ENCODE measurements at places on chromosomes 4 and X.

DNA sequence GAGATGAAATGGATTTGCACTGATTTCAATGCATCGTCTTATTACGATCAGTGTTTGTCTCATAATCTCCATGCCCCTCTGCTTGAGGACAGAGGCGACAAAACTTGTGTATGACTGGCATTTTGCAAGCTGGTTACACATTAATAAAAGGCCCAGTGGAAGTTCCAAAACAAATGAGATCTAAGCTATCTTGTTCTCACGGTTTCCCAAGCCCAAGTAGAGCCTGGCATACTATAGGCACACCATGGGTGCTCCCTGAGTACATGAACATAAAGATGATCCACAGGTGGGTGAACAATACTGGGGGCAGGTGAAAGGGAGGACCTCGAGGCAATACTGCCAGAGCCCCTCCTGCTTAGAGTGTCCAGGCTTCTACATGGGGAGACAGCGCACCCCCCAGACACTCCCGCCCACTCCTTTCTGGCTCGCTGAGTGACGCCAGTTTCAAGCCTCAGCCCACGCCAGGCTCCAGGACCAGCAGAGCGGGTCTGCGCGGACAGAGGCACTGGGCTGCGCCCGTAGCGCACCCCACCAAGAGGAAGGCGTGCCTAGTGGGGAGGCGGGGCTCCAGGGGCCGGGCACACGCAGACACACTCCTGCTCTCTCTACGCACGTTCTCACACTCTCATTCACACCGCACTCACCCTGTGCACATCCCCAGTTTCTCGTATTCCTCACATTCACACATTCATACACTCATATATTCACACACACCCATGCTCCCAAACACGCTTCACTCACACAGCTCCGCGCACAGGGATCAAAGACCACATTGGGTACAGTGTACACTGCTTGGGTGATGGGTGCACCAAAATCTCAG, 8.9 kb upstream of the GSX2 start:
- no peak for DNase-seq

DNA sequence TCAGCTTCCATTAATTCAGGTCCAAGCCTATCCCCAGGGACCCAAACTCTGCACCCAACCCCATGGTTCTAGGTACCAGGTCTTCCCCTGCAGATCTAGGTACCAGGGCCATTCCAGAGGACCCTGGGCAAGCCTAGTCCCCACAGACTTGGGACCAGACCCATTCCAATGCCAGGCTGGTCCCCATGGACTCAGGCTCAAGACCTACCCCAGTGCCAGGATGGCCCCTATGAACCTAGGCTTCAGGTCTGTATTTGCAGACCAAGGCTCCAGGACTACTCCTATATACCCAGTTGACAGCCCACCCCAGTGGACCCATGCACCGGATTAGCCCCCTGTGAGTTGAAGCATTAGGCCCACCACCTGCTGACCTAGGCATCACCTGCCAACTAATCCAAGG, 8.9 kb downstream of the MTHFD2L start:
- DNase-seq, result no peak

GRCh38 chr4:26105337-26105736, 191.3 kb downstream of the SMIM20 start:
- DNase-seq, result no peak

DNA sequence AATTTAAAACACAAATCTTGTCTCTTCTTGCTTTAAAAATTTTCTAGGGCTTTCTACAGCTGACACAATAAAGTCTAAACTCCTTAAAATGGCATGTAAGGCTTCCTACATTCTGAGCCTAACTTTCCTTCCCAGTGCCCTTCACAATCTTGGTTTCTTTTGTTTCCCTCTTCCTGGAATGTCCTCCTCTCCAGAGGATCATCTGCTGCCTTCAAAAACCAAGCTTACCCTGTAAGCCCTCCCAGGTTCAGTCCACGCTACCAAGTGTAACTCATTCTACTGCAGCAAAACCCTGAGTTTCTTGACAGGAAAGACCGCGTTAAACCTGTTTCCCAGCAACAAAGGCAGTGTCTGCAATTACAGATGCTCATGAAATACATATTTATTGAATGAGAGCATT, 91.3 kb downstream of the SHISA3 start:
- DNase-seq, result no peak

GRCh38 chrX:44975666-44976263, 102.8 kb downstream of the KDM6A start:
- no peak for DNase-seq

- no peak for DNase-seq
Observed at GRCh38 chr4:25489253-25489797, 112.3 kb downstream of the ANAPC4 start.

GRCh38 chr4:145178740-145179280, 1.6 kb downstream of the OTUD4 start:
- no peak for DNase-seq

GRCh38 chrX:13093529-13094140, 49.2 kb upstream of the FAM9C start:
- no peak for DNase-seq

DNA sequence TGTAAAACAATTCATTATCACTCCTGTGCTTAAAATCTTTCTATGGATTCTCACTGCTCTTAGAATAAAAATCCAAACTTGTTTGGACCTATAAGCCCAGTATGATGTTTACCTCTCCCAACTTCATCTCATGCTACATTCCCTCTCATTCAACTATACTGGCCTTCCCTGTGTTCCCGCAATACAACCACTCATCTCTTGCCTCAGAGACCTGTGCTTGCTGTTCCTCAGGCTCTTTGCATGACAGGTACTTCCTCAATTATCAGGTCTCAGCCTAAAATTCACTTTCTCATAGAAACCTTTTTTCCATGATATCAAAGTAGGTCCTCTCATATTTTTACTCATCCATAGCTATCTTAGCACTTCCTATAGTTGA, 71.7 kb downstream of the ENOX2 start:
- no peak for DNase-seq

DNA sequence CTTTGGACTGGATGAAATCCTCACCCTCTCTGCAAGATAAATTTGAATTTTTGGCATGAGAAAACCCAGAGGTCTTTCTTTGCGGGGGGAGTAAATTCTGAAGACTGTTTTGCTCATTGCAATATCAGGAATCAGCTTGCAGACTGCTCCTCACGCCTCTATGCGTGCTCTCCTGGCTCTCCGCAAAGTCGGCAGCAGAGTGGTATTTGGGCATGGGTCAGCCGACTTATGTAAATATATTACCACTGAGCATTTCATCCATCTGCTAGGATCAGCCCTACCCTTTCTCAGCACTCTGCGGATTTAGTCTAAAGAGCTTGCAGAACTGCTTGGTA, 288.0 kb downstream of the ASMT start:
- DNase-seq, result no peak

GRCh38 chr4:4857809-4858508, 1.5 kb upstream of the MSX1 start:
- no peak for DNase-seq

GRCh38 chr4:122453384-122453995, 3.0 kb downstream of the IL2 start:
- no peak for DNase-seq

- no peak for DNase-seq
Observed at GRCh38 chr4:110830461-110830860, 207.6 kb upstream of the PITX2 start.

DNA sequence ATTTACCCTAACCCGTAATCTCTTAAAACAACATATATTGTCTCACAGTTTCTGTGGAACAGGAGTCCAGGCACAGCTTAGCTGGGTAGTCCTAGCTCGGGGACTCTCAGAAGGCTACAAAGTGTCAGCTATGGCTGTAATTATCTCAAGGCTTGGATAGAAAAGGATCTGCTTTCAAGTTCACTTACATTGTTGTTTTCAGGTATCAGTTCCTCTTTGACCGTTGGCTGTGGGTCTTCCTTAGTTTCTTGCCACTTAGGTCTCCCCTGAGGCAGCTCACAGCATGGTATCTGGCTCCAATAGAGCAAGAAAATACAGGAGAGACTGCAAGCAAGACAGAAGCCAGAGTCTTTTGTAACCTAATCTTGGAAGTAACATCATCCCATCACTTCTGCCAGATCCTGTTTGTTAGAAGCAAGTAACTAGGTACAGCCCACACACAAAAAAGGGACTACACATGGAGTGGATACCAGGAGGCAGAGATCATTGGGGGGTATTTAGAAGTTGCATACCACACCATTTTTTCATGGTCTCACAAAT, 137.0 kb downstream of the MAGEB5 start:
- no peak for DNase-seq

DNA sequence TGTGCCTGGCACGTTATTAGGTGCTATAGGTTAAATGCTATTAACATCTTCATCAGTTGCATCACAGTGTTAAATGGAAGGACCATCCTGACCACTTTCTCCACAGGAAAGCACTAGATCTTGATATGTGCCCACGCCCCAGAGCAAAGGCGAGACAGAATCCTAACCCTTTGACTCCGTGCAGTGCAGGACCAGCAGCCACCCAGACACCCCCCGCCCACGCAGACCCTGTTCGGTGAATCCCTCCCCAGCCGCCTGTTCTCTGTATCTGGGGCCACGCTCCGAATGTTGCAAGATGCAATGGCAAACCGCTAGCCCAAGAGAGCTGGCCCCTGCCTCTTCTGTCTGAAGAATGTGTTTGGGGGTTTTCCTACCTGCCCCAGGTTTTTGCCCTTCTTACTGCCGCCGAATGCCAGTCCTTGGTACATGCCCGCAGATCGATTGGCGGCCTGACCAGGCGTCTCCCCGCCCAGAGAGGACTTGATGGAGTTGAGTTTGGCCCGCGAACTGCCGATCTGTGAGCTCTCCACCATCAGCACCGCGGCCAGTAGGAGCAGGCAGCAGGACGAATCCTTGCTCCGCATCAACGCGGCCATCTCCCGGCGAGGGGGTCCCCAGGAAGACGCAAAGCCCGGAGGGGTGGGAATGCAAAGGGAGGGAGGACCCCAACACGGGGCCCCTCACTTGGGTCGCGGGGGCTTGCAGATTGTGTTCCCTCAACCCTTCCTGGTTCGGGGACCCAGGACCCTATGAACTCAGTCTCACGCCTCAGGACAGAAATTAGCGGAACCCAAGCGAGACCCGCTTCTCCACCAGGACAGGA, 906 bp downstream of the DKK2 start:
- DNase-seq, result no peak

DNA sequence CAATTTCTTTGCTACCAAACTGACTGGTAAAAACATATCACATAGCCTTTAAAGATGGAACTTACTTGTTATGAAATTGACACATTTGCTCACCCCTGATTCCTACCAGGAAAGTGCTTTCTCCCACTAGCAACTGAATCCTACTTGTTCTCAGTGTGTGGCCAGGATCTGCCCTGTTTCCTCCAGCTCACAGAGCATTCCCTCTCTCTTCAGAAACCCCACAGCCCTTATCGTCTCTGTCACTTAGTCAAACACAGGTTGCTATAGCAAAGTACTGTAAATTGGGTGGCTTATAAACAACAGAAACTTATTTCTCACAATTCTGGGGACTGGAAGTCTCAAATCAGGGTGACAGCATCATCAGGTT, 265.2 kb upstream of the BOD1L1 start:
- DNase-seq, result no peak

DNA sequence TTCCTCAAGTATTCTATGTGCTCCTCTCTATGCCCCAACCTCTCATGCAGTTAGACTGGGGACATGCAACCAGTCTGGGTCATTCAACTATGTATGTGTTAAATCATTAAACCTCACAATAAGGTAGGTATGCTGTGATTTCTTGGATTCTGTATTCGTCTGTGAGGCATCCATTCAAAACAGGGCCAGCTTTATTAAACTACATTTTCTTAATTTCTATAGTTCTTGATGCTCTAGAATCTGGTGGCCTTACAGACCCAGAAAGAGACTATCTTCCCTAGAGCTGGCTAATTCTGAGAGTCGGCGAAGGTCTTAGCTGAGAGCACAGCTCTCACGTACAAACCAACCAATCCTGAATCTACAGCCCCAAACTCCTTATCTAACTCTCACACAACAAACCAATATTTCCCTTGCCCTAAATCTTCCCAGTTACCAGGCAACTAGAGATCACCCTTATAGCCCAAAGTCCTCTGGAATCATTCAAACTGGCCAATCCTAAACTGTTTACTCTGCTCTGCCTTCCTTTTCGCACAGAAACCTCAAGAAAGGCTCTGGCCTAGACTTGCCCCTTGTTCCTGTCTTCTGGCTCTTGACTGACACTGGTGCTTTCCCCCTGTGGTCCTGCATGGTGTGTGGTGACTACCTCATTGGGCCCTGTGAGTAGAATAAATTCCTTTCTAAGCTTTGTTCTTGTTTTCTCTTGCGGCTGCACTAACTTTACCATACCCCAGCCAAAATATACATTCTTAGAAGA, 203.5 kb upstream of the TET2 start:
- no peak for DNase-seq

DNA sequence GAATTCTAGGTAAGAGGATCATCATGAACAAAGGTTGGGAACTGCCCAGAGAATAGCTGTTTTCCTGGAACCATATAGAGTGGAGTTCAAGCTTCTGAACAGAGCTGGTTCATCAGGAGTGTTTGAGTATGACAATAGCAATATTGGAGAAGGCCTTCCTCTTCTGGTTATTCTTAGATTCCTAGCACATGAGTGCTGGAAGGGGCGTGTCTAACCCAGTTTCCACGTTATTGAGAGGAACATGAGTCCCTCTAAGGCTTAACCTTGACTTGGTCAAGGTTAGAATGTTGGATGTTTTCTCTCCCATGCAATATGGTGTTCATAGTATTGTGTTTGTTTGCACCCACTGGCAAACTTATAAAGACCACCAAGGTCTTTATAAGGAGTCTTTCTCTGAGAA, 101.3 kb downstream of the TSPAN7 start:
- DNase-seq, result no peak

DNA sequence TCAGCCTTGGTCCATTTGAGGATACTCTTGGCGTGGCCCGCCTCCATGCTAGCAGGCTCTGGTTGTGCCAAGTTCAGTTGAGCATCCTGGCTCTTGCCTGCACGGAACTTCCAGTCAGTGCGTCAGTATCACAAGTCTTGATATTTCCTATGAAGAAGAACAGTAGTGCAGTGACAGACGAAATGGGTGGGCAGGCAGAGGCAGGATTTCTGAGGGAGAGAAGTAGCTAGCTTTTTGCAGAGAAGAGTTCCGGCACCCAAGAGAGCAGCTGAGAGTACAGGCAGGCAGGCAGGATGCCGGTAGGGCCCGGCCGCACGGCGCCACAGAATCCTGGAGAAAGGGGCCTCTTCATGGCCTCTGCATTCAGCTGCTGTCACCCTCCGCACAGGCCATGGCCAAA, 56.1 kb upstream of the MSANTD1 start:
- DNase-seq, result no peak

DNA sequence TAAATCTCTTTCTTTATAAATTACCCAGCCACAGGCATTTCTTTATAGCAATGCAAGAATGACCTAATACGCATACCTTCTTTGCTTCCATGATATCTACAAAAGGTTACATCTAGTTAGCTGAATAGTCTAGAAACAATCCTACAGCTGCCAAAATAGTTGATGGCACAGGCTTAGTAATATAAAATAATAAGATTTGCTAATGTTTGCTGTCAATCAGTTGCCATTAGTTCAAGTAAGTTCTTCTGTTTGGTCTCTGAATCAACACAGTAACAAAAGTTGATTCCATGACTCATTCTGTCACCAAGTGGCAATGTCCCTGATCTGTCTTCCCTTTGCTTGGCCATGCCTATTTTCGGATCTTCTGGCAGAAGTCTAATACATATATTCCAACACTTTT, 470.2 kb downstream of the SPRY1 start:
- DNase-seq, result no peak

GRCh38 chr4:15161439-15161838, 159.2 kb downstream of the CPEB2 start:
- DNase-seq, result no peak

All from stimulated activated CD8-positive, alpha-beta memory T cell treated with anti-CD3 and anti-CD28 coated beads, Interleukin-12 subunit alpha, Interleukin-12 subunit beta, amount 100 ng/mL, for 1 hour (primary cell).